NB4 (cell line): ENCODE measurements at places on chromosomes 1 and 21.

DNA sequence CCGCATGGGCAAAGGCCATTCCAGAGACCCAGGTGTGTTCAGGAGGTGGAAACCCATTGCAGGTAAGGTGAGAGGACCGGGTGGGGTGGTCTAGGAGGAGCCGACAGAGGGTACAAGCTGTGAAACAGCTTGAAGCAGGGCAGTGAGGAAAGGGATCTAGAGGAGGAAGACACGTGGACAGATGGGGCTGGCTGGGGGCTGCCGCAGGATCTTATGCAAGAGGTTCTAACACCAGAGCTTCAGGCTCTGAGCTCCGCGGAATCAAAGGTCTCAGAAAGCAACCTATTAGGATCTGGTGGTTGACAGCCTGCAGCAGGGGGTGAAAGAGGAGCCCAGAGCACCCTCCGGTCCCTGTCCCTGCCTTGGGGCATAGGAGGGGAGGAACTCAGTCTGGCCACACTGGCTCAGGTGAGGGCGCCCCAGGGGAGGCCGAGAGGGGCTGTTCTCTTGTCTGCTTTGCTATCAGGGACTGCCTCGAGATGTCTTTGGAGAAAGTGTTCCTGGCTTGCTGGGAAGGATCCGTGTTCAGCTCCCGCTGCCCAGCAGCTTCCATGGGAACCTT, 1.9 kb downstream of the TFF1 start:
- peak; percentile 81 for DNase-seq

DNA sequence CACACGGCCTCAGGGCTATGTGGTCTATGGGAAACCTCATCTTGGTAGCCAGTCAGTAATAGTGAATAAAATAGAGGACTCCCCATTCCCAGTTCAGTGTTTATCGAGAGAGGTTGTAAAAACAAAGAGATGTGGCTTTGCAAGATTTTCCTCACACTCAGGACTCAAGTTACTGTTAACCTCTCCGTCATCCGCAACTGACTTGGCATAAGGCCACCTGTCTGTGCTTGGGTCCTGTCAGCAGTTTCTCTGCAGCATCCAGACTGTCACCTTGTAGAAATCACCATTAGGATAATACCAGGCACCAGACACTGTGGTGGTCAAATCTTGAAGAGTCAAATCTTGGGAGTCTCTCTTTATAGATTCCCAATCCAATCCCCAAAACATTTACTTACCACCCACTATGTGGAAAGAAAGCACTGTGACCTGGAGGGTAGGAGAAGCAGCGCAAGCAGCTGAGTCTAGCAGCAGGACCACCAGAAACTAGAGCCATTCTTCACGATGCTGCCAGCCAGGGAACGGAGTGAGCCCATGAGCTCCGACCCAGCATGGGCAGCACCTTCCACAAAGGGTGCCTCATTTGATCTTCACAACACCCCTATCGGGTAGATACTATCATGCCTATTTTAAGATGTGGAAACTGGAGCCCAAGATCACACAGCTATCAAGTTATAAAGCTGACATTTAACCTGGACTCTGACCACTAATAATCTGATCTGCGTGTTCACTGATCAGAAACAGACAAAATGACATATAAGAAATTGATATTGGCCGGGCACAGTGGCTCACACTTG, 5.6 kb upstream of the GPR25 start:
- DNase-seq: no peak

- DNase-seq: no peak
Observed at GRCh38 chr1:201779351-201779880, 49.5 kb upstream of the IPO9 start.

GRCh38 chr1:178916448-178917174, 45.7 kb upstream of the ANGPTL1 start:
- no peak for DNase-seq

- peak; percentile 7 for DNase-seq
Observed at GRCh38 chr1:233252441-233252840, 43.1 kb downstream of the PCNX2 start.

DNA sequence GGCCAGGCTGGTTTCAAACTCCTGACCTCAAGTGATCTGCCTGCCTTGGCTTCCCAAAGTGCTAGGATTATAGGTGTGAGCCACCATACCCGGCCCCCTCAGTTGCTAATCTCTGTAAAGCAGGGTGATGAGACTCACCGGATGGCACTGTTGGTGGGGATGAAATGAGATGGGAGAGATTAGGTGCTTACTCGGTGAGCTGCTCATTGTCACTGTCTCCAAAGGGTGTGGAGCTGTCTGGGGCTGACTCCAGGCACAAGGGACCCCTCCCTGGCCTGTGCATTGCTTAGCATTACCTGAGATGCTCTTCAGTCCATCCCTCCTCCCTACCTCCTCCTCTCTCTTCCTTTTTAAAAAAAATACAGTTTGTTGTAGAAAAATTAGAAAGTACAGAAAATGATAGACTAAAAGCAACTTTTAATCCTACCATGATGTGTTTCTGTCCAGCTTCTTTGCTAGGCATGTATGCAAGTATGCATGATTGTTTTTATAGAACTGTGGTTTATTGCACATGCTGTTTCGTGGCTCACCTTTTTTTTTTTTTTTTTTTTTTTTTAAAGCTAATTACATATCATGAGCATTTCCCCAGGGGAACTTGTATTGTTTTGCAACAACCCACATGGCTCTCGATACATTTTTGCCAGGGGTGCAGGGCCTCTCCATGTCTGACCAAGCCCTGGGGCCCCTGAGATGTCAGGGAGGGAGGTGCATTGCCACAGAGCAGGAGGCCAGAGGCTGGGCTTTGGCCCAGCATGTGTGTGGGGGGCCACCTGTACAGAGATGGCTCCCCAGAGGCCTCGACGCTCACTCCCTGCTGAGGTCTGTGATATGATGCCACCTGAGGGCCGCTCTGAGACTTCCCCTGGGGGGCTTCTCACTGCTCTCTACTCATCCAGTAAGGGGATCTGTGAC, 55.4 kb downstream of the ARHGEF10L start:
- DNase-seq: peak; percentile 83

DNA sequence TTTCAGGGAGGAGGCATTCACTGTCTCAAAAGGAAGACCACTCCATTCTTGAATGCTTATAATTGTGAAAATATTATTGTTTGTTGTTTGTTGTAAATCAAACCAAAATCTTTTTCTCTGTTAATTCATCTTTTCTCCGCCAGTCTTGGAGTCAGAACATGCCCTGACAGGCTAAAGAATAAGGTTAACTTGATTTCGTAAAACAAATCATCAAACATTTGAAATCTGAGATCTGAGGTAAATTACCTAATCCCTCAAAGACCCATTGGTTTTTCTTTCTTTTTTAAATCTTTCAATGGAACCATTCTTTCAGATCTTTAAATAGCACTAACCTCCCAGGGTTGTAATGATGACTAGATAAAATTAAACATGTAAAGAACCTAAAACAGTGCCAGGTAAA, 430.1 kb upstream of the PTBP2 start:
- DNase-seq: no peak

DNA sequence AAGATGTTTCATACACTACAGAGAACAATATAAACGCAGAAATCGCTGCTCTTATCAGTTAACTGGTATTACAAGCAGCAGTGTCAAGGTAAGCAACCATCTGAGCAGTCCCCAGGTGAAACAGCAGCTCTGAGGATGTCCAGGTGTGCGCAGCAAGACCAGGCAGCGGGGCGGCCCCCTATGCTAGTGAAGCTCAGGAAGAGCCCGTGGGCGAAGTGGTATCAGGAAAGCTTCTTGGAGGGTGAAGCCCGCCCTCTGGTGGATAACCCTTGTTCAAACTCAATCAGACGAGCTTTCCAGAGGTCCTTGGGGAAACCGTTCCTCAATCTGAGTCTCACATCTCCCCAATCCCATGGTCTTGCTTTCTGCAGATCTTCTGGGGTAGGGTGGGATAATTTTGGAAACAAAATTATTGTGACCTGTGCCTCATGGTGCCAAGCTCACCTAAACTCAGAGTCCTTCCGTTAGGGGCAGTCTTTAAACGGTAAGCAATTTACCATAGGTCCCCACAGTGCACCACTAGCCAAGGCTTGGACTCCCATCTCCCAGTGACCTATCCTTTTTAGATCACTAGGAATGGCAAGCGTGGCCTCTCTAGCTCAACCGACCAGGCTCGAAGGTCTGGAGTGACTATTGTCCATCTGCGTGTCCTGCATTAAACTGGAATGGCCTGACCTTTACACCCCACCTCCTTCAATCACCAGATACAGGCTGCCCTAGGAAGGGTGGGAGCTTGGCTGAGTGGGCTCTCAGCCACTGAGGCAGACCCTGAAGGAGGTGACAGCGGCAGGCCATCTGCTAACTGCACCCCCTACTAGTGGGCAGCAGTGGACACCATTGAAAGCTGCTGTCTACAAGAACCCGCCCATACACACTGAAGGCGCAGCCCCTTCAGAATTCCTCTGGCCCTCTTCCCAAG, 13.6 kb upstream of the FAM110D start:
- peak; percentile 81 for DNase-seq

DNA sequence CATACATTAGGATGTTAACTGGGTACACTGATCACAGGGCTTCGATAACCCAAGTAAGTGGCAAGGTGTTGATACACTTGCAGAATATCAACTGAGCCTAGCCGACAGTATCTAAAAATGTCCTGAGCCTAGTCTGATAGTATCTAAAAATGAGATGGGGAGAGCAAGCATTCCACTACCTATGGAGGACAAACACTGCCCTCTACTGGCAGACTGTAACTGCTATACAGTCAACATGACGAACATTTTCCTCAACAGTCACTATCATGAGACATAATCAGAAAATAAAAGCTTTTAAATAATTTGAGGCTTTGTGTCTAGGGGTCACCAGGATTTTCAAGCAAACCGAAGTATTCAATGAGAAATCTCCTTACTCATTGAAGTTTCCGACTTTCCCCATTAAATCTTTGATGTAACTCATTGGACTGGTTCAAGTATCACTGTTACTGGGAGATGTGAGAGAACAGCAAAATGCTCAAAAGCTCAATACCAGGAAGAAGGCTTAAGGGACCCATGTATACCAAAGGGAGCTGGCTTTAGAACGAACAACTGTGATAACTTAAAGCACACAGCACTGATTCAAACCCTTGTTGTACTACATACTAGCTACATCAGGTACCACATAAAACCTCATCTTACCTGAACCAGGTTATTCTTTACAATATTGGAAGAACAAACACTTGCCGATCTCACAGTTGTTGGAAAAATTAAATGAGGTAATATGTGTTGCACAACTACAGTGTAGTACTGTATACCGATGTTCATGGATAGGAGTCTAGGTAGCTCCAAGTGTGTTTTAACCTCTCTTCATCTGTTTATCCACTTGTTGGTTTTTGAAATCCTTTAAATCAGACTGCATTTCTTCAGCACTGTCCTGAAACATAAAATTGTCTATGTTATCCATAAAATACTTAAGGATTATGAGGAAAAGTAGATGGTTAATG, 31.1 kb upstream of the SLC45A3 start:
- DNase-seq: peak; percentile 82

GRCh38 chr1:203539831-203540546, 46.0 kb downstream of the OPTC start:
- no peak for DNase-seq

- no peak for DNase-seq
Observed at GRCh38 chr21:42032266-42032665, 22.1 kb upstream of the ZBTB21 start.

GRCh38 chr21:27614231-27614630, 647.3 kb upstream of the ADAMTS5 start:
- DNase-seq: no peak

- DNase-seq: no peak
Observed at GRCh38 chr1:8911416-8912309, 33.2 kb upstream of the ENO1 start.
